ENCODE measurements at places on chromosomes 7 and 10. TPM values are rescaled to one million over a fixed set of nuclear protein-coding genes. Genes with fewer than 3 reads are reported as not detected.

Gene CHRM2
- total RNA-seq: not detected

Gene TCTN3
- total RNA-seq: 16.5 TPM

Gene MUC12
- 0.16 TPM for total RNA-seq

Gene AGR3
- not detected for total RNA-seq

Gene NKX2-3
- not detected for total RNA-seq

Gene FGFR2
- total RNA-seq: 22.2 TPM

Gene PNLIPRP3
- total RNA-seq: 2.4 TPM

Gene ACTR3C
- 2.0 TPM for total RNA-seq

Gene LLCFC1
- not detected for total RNA-seq

Gene RAPGEF5
- total RNA-seq: 96.2 TPM

Gene THSD7A
- 11.1 TPM for total RNA-seq

Gene IDI2
- total RNA-seq: not detected

Gene GET4
- 17.4 TPM for total RNA-seq

Gene TLX1
- total RNA-seq: not detected

Gene CLDN4
- total RNA-seq: 3.5 TPM

Gene FAM25G
- not detected for total RNA-seq

Gene C10orf53
- not detected for total RNA-seq

Gene SAP25
- not detected for total RNA-seq

Data from subcutaneous adipose tissue (tissue), 4 donors.